B cell (primary cell): ENCODE measurements at places on chromosomes 12 and 14.

DNA sequence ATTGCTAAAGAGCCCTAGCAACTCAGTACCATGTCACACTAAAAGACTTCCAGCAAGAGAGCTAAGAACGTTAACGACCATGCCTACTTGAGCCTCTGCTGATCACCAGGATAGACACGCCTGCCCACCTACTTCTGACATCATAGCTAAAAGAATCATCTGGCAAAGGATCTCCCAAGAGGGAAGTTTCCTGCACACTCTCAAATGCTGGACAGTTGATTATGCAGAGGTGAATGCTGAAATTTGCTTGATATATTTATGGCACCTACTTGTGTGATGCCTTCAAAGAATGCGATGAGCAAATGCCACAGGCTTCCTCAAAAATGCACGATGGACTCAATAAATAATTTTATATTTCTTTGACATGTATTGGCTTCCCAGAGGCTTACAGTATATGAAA, 113.6 kb downstream of the GALC start:
- DNase-seq: no peak

GRCh38 chr14:54662491-54663133, 95.7 kb downstream of the SAMD4A start:
- no peak for DNase-seq

DNA sequence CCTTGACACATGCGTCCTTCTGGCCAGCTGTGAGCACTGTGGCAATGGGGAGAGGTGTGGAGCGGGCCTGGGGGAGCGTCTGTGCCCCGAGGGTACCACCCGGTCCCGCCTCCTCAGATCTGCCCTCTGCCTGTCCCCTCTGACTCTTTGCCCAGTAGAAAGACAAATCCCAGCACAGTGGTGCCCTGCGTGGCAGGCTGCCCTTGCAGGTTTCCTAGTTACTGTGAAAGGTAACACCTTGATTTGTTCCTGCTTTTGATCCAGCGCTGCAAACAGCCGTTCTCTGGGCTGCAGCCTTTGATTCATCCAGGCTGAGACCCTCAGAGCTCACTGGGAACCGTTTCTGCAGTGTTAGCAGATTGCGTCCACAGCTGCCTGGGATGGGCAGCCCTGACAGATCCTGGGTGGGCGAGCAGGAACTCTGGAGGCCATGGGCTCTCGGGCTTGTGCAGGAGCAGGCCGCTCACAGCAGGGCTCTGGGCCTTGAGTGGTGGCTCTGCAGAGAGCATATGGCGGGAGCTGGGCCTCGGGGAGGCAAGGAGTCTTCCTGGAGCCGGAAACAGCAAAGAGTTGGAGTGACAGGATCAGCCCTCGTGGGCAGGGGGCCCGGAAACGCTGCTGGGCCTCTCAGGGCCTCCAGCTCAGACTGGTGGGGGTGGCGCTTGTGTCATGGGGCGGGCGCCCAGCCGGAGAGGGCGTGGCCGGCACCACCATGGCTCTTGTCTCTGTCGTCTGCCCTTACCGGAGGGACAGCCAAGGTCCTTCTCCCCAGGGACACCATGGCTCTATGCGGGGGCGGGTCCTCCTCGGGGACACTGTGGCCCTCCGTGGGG, 16.6 kb downstream of the FBRSL1 start:
- DNase-seq: peak; percentile 57

DNA sequence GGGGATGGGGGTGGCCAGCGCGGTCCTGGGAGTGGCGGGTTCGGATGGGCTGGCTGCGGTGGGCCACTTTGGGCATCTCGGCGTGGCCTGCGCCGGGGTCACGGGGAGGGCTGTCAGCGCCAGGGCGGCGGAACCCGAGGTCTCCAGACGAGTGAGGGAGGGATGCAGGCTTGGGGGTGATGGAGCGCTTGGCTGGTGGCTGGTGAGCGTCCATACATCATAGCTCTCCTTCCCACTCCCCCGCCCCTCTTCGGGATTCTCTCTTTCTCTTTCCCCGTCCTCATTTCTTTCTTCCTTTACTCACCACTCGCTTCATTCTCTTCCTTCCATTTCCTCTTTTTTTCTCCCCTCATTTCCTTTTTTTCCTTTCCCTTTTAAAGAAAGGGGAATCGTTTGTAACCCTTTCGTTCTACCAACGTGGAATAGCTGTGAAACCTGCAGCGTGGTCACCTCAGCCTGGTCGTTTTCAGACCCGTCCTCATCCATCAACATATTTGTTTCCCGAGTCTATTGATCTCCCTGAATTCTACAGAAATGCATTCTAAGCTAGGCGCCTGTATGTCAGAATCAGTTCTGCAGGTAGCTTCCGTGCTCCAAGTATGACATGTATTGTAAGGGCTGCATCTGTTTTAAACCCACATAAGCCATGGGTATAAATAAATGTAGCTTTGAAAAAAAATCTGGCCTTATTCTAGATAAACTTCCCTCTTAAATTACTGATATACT, 260.3 kb upstream of the E2F7 start:
- DNase-seq: no peak

DNA sequence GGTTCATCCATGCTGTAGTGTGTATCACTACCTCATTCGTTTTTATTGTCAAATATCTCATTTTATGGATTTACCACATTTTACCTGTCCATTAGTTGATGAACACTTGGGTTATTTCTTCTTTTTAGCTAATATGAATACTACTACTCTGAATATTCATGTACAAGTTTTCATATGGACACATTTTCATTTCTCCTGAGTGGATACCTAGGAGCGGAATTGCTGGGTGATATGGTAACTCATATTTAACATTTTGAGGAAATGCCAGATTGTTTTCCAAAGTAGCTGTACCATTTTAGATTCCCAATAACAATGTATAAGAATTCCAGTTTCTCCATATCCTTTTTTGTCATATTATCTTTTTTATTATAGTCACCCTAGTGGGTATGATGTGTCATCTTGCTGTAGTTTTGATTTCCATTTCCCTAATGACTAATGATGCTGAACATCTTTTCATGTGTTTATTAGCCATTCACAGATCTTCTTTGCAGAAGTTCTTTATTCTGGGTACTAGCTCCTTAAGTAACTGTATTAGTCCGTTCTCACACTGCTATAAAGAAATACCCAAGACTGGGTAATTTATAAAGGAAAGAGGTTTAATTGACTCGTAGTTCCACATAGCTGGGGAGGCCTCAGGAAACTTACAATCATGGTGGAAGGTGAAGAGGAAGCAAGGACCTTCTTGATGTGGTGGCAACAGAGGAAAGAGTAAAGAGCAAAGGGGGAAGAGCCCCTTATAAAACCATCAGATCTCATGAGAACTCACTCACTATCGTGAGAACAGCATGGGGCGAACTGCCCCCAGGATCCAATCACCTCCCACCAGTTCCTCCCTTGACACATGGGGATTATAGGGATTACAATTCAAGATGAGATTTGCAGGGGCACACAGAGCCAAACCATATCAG, 11.9 kb downstream of the NRDE2 start:
- DNase-seq: no peak

GRCh38 chr14:60642270-60643140, 6.8 kb downstream of the SIX1 start:
- DNase-seq: peak; percentile 44

- no peak for DNase-seq
These were observed 151.6 kb downstream of the SYT1 start for GRCh38 chr12:79016181-79016580.

DNA sequence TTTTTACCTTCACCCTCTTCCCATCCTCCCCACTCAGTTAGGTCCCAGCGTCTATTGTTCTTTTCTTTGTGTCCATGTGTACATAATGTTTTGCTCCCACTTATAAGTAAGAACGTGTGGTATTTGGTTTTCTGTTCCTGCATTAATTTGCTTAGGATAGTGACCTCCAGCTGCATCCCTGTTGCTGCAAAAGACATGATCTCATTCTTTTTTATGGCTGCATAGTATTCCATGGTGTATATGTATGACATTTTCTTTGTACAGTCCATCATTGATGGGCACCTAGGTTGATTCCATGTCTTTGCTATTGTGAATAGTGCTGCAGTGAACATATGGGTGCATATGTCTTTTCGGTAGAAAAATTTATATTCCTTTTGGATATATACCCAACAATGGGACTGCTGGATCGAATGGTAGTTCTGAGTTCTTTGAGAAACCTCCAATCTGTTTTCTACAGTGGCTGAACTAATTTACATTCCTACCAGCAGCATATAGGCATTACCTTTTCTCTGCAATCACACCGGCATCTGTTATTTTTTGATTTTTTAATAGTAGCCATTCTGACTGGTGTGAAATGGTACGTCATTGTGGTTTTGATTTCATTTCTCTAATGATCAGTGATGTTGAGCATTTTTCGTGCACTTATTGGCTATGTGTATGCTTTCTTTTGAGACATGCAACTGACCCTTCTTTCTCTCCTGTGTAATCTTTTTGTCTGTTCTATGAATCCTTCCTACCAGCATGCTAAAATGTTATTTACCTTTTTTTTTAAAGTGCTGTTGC, 279.7 kb upstream of the AMIGO2 start:
- DNase-seq: peak; percentile 73

- DNase-seq: no peak
These were observed 16.5 kb downstream of the CLEC1A start for GRCh38 chr12:10082117-10082874.

GRCh38 chr14:89618811-89619551, 201.9 kb upstream of the FOXN3 start:
- DNase-seq: peak; percentile 81

- no peak for DNase-seq
These were observed 369.9 kb upstream of the PDE3A start for GRCh38 chr12:19998411-19998810.

- DNase-seq: no peak
These were observed 83.0 kb downstream of the SLC2A13 start for GRCh38 chr12:40022850-40023249.

DNA sequence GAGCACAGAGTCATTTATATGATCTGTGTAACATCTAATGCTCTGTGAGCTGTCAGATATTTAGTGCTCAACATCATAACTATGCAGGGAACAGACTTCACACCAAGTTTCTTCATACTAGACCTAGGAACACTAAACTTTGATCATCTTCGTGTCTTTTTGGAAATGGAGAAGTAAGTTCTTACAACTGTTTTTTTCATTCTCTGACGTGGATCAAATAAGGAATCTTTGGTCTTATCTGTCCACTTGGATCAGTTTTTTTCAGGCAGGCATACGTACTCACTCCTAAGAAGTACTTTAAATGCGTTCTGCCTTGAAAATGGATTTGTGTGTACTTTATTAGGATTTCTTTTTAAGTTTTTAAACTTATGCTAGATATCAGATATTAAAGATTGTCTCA, 191.0 kb downstream of the FBXL14 start:
- no peak for DNase-seq

GRCh38 chr12:57868221-57868620, 21.7 kb upstream of the CTDSP2 start:
- DNase-seq: no peak

GRCh38 chr14:91015435-91015834, 45.0 kb downstream of the RPS6KA5 start:
- DNase-seq: no peak

DNA sequence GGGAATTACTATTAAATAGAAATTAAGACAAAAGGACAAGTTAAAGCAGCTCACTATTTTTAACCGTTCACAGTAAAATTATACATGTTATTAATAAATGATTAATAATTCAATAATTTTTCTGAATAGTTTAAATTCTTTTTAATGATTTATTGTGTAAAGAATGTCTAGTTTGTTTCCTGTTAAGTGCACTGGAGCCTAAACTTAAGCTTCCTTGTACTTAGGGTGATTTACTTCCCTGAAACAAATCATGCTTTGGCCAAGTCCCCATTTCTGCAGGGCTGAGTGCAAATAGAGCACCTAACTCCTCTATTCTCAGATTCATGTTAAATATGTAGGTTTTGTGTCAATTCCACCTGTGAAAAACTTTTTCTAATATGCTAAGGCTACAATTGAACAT, 188.9 kb upstream of the PDZRN4 start:
- DNase-seq: no peak

DNA sequence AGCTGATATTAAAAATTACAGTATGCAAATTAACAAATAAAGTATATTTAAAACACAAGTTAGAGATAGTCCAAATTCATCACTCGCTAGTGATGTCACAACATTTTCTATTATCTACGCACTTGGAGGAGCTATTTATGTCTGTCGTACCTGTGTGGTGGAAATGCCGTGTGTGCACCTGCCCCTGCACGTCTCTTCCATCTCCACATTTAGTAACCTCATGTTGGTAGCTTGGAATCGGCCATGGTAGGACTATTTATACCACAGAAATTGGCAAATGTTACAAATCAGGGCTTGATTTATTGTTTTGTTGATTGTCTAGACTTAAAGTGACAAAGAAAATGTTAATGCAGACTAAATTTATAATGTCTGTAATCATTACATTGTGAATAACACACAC, 62.6 kb upstream of the NTF3 start:
- DNase-seq: no peak

- no peak for DNase-seq
These were observed 20.4 kb upstream of the GPATCH2L start for GRCh38 chr14:76131071-76131965.

GRCh38 chr12:131422744-131423143, 288.1 kb upstream of the SFSWAP start:
- no peak for DNase-seq

DNA sequence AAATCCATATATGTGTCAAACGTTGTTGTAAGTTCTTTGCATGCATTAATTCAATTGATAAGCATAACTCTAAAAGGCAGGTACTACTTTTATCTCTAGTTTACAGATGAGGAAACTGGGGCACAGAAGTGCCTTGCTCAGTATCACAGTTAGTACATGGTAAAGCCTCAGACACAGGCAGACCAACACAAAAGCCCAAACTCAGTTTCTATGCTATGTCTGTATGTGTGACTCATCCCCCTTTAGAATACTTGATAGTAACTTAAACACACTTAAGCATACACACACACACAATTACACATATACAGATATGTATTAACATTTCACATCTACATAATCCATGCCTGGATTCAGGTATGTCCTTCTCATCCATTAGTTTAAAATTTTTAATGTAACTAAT, 88.0 kb downstream of the EPS8 start:
- DNase-seq: no peak

DNA sequence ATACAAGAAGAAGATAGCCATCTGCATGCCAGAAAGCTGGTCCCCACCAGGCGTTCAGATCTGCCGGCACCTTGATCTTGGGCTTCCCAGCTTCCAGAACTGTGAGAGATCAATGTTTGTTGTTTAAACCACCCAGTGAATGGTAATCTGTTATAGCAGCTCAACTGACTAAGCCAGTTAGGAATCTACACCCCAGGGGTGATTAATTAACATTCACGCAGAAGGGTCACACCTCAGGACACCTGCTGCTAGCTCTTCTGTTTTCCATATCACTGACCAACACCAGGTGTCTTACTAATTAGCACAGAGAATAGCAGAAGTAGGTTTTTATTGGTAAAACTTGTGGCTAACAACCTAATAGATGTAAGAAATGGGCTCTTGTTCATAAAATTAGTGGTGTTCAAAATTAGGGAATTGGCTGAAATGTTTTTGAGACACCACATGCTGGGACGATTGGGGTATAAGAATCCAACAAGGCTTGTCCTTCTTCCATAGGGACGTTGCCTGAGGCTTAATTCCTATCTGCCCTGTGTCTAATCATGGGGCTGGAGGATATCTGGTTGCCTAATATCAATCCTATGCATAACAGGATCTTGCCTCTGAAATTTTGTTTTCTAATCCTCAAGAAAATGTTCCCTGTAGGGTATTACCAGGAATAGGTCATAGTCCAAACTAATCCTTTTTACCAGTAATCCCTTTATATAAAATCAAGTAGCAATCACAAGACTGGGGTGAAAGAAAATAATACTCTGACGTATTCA, 42.0 kb upstream of the CHST11 start:
- peak; percentile 28 for DNase-seq
